ENCODE measurements at places on chromosomes 5 and 9.

DNA sequence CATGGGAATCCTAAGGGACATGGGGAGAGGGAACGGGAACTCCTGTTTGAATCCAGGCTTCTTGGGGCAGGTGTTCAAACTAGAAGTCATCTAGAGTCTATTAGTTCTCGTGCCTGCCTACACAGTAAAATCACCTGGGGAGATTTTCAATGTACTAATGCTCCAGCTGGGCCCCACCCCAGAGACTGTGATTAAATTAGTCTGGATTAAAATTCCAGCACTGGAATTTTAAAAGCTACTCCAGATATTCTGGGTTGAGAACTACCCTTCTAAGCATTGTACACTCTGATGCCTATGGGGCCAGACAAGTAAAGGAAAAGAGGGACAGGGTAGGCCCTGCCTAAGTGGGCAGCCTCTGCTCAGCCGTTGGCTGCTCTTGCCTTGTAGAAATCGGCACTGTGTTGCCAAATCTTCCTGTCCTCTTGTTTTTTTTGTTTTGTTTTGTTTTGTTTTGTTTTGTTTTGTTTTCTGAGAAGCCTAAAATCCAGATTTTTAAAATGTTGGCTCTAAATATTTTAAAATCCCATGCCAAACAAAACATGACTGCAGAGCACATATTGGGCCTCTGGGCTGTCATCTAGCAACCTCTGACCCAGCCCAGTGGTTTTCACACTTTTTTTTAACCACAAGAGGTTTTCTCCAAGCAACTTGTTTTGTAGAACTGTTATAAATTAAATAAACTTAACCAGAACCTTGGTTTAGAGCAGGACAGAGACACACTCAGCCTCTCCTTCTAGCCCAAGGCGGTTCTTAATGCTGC, 29.0 kb downstream of the ADRB2 start:
- no peak for DNase-seq

DNA sequence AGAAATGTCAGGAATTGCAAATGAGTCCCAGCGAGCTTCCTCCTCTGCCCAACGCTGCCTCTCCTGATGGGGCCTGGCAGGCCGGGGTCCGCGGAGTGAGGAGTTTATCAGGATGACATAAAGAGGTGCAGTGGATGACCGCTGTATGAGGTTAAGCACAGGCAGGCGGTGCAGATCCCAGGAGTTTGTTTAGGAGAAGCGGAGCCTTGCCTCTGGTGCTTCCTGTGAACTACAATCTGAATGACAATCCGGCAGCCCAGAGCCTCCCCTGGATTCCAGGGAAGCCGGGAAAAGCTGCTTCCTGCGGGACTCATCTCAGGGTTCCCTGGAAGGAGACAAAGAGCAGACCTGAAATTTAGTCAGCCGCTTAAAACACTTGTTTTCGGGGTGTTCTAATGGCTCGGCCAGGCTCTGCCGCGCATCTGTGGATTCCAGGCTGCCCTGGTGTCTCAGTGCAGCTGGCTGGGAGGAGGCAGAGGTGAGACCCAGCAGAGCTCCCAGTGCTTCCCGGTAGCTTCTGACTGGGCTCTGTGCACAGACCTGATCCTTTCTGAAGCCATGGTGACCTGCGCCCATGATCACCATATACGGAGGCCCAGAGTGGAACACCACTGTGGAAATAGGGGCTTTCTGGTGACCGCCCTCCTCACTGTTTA, 69.8 kb upstream of the IRX4 start:
- DNase-seq = no peak

DNA sequence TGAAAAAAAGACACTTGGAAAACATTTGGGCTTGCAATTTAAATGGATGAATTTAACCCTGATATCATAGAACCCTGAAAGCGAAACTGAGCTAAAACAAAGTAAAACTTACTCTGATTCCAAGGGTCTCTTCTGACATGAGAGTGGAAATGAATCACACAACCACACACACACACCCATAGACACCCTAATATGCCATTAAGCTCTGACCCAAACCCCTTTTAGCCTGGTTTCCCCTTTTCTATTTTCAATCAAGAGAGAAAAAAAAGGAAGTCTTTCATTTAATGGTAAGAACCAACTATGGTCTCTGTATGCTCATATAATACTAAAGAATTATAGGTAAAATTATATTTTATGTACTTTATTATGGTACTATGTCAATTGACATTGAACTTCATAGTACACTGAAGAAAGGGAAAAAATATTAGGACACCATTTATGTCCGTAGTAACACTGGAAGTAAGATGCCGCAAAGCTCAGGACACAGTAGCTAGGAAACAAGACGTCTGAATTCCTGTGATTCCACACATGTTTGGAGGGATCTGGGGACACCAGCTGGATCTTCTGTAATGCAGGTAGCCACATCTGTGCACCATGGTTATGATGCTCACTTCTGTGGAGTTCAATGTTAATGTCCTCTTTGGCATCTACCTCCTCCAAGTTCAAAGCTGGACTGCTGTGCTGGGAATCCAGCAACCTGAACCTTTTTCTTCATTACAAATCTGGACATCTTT, 95.8 kb downstream of the PCSK1 start:
- no peak for DNase-seq

DNA sequence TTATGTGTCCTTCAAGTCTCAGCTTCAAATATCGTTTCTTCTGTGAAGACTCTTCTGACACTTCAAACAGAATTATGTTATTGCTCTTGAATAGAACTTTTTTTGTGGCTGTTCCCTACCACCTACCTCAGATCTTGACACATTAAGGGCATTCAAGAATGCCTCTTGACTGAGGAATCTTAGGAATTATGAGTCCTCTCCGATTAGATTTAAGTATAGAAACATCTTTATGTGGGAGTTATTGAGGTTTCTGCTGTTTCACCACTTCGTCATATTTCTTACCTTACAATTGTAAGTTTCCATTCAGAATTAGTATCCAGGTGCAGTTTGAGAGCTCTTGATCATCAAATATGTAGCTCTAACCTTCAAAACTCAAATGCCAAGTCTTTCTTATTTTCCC, 324.2 kb upstream of the NUDT12 start:
- DNase-seq = no peak

- no peak for DNase-seq
Measured at GRCh38 chr9:127116957-127117356, 5.5 kb downstream of the ANGPTL2 start.
